NCI-H460 (cell line): ENCODE measurements at places on chromosomes 3 and 15.

DNA sequence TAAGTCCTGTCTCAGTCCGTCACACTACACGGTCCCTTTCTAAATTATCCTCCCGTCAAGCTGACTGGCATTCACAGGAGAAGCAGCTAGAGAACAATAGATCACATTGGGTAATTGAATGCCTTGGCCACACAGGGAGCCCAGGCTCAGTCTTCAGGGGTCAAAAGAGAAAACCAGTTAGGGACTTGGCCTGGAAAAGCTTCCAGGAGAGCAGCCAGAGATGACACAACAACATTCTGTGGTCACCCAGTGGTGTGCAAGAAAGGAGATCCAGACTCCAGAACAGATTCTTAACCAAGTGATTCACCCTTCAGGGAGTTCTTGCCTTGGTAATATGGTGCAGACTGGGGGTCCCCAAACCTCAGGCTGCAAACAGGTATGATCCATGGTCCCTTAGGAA is 15.9 kb downstream of the ARHGAP31 start:
- no peak for DNase-seq

DNA sequence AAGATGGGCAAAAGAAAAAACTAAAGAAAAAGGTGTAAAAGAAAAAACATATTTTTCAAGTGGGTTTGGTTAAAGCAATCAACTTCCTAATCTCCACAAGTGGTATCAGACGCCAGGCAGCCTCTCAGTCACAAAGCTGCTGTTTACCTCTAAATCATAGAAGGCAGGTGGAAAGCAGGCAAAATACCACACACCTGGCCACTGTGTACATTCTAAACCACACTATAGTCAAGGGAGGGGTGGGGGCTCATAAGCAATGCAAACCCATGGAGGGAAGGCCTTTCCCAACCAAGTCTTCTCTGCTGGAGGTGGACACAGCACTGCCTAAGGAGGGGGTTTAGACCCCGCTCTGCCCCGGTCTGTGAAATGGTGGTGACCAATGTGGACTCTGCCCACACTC is 50.4 kb downstream of the MCF2L2 start:
- DNase-seq = no peak

DNA sequence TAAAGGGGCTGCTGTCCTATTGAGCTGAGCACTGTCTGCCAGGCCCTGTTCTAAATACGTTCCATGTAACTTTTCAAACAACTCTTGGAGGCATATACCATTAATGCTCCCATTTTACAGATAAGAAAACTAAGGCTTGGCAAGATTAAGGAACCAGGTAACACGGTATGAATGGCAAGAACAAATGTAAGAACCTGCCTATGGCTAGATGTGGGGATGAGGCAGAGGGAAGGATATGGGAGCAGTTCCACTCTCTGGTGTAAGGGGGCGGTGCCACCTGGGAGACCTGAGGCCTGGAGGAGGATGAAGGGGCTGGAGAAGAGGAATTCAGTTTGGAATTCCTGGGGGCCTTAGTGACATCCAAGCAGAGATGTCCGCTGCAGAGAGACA is 3.8 kb upstream of the LMAN1L start:
- no peak for DNase-seq

DNA sequence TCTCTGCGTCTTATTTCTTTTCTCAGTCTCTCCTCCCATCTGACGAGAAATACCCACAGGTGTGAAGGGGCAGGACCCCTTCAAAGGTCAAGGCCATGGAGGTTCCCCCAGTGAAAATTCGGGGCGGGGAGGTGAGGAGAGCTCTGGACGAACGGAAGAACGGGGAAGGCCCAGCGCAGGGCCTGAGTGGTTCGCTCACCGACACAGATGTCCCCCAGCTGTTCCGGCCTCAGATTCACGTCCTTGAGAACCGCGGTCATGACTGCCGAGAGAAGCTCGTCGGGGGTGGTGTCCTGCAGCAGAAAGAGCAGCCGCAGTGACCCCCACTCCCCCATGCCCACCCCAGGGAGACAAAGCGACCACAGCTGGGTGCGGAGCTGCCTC is 542 bp downstream of the ACAA1 start:
- DNase-seq = no peak

DNA sequence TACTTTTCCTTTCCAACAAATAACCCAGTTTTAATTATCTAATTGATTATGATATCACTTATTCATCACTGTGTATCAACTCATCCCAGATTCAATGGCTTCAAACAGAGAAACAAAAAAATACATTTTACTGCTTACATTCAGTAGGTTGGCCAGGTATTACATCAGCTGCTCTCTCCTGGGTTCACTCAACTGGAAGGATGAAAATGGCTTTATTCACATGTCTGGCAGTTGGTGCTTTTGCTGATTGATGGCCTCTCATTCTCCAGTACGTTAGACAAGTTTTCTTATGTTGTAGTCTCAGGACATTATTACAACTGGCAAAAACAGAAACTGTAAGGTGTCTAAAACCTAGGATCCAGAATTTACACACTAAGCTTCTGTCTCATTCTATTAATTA is 811.0 kb upstream of the ALCAM start:
- no peak for DNase-seq

DNA sequence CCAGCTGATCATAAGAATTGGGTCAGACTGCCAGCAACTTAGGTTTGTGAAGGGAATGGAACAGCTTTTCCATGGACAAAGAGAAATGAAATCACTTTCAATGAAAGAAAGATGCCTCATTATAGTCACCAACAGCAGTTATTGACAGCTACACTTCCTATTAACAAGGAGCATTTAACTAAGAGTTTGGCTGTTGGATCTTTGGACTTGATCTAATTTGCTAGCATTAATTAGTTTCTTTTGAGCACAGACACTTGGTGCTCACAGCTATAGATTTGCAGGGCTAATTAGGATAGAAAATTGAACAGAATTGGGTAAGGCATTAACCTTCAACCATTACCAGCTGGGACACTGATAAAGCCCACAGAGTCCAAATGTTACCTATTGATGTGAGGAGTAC is 24.2 kb downstream of the CMC1 start:
- DNase-seq = no peak

- DNase-seq = no peak
These were observed 86.3 kb downstream of the KLHL25 start for GRCh38 chr15:85708402-85708941.
